ENCODE measurements at places on chromosomes 4 and X. TPM values are rescaled to one million over a fixed set of nuclear protein-coding genes. Genes with fewer than 3 reads are reported as not detected.

GRCh38 chr4:108926061-108926460 is 163.2 kb upstream of the ETNPPL start:
- DNase-seq: peak; percentile 39

GRCh38 chr4:101279377-101279871 is 67.9 kb downstream of the PPP3CA start:
- DNase-seq: peak; percentile 98

DNA sequence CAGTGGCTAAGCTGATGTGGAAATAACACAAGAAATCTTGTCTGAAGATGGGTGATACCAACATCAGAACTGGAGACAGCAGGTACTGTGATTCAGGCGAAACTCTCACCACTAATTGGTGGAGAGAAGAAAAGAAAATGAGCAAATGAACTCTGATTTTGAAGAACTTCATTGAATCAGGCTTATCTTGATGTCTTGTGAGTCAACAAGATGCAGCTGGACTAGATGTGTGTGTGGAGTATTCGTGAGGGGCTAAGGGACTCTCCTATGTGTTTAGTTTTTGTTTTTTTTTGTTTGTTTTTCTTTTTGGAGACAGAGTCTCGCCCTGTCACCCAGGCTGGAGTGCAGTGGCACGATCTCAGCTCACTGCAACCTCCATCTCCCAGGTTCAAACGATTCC is 131.6 kb downstream of the DHRSX start:
- DNase-seq: no peak

GRCh38 chr4:144209491-144209890 is 69.0 kb upstream of the GYPA start:
- no peak for DNase-seq

GRCh38 chrX:13023567-13023966 is 20.9 kb downstream of the FAM9C start:
- no peak for DNase-seq

GRCh38 chr4:120331486-120332370 is 265.1 kb upstream of the MAD2L1 start:
- DNase-seq: no peak

DNA sequence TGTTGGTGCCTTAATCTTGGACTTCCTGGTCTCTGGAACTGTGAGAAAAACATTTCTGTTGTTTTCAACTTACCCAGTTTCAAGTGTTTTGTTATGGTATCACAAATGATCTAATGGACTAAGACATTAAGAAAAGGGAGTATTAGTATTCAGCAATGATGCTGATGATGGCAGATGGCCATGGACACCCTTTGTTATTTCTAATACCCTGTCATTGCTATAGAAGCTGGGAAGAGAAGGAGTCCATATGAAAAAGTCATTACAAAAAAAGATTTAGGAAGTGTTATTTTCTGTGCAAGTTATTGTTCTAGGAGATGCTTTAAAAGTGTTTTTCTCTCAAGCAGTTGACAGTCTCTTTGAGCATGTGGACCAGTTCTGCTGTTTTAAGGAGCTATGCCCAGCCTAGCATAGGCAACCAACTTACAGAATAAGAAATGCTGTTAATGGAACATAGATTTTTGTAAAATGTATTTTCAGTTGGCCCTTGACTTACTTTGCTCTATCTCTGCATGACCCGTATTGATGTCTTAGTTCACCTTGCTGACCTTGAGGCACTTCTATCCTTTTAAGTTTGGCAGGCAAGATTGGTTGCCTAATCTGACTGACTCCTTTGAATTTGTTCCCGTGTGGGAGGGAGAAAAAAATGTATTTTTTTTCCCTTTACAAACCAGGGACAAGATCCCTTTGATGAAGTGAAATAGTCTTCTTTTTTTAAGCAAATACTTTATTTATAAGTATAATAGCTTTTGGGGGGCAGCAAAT is 6.0 kb upstream of the AFP start:
- no peak for DNase-seq

DNA sequence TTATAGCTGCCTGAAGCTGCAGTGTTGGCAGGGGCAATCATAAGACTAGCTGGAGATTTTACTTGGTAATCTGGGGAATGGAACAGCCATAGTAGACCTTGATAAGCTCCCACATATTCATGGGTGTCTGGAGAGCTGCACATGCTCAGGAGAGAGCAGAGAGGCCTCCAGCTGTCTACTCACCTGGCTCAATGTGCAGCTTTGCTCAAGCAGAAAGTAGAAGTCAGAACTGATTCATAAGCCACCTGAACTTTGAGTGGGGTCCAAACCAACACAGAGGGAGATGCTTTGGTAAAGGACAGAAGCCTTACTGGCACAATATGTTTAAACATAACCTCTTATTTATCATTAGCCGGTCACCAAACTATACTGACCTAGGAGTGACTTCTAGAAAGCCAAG is 54.4 kb downstream of the KDM6A start:
- no peak for DNase-seq

DNA sequence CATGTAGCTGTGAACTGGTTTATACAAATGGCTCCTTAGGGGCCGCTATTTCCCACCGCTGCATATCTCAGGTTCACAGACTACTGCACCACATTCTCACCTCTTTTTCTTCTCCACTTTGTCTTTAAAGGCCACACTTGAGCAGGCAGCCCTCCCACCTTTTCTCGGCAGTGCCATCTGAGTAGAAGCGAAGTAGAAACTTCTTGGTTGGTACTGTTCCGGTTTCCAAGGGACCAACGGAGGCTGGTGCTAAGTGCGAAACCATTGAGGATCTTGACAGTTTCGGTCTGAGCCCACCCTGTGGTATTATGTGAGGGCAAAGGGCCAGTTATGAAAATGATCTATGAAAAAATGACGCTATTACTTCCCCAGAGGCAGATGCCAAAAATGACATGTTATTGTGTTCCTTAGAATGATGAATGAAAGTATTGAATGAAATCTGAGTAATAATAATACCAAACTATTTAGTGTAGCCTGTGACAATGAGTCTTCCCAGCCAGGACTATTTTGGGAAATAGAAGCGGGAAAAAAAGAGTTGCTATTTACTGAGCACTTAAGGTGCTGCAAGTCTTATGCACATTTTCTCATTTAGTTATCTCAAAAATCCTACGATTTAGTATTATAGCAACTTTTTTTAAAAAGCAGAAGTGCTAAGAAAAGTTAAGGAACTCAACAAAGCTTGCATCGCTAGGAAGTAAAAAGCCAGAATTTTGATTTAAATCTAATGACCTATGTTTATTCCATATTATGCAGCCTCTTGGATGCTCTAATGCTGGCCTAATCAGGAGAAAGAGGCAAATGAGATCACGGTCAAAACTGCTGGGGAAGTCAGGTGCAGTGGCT is 29.6 kb upstream of the CHRNA9 start:
- no peak for DNase-seq

GRCh38 chrX:27241981-27242380 is 221.2 kb downstream of the PPP4R3C start:
- peak; percentile 53 for DNase-seq

The CT83 gene
- not detected for polyA plus RNA-seq

The PPBP gene
- polyA plus RNA-seq: 3.4 TPM

The GLRA3 gene
- polyA plus RNA-seq: not detected

The CCNA2 gene
- 16.7 TPM for polyA plus RNA-seq

The H2BW2 gene
- polyA plus RNA-seq: 0.51 TPM

The RTL3 gene
- 1.2 TPM for polyA plus RNA-seq

The CSAG1 gene
- not detected for polyA plus RNA-seq

The C1QTNF7 gene
- 3.8 TPM for polyA plus RNA-seq

All from muscle of back (tissue), 13 donors.